ENCODE measurements at places on chromosomes 7 and 10.

DNA sequence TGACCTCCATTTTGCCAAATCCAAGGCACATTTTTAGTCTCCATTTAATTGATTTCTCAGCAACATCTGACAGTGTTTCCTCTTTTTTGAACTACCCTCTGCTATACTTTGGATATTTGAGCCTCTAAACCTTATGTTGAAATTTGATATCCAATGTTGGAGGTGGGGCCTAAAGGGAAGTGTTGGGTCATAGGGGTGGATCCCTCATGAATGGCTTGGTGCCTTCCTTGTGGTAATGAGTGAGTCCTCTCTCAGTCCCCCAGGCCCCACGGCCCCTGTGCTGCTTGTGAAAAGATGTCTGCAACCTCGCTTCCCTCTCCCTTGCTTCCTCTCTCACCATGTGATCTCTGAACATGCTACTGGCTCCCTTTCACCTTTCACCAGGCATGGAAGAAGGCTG, 96.8 kb upstream of the DGKB start:
- DNase-seq = no peak

GRCh38 chr7:114084472-114085312, 165.9 kb upstream of the PPP1R3A start:
- DNase-seq = peak; percentile 69

DNA sequence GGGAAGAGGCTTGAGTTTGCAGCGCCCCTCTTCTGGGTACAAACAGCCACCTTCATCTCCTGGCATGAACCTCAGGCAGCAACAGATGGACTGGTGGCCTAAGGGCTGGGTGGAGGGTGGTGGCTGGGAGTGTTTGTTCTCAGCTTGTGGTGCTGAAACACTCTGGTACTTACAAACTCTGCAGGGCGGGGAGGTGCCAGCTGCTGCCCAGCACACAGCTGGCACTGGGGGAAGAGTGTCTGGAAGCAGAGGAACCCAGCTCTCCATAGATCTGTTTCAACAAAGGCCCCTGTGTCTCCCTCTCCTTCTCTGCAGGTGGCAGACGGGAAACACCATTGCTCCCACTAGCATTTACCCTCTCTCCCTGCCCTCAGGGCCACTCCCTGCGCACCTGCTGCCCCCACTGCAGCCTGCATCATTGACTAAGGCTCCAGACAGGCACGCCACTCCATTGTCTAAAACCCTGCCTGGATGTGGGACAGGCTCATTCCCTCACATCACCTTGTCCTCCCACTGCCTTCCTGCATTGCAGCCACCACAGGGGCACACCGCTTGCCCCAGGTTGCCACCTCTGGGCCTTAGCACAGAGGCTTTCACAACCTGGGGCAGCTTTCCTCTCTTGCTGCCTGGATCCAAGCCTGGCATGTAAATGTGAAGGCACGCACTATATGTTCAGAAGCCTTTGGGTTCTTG, 6.5 kb downstream of the ARHGAP22 start:
- DNase-seq = peak; percentile 38

DNA sequence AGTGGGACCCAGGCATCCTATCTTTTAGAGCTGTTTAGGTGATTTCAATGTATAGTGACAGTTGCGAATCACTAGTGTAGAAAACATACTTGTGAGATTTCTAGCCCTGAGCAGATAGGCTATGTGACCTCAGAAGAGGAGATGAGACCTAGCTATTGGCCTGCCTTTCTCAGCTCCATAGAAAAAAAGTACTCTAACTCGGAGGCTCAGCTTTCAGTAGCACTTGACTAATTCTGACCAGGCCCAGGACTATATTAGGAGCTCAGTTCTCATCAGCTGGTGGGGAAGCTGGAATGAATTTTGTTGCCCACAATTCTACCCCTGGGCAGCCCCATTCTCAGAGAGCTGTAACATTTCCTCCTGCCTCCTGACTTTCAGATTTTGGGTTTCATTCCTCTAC, 179.9 kb upstream of the NAMPT start:
- no peak for DNase-seq

GRCh38 chr10:101222683-101223273, 6.5 kb downstream of the LBX1 start:
- DNase-seq = peak; percentile 61

DNA sequence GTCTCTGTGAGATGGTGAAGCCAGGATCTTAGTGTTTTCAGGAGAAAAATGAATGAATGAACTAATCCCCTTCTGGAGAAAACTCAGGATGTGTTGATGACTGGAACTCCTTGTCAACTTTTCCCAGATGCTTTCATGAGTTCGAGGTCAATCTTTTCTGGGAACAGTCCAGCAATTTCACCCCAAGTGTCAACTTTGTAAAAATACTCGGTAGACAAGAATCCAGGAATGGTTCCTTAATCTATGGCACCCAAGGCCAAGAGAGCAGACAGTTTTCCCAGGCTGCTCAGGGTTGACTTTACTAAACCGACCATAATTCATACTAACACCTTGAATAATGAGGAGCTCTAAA, 31.1 kb upstream of the LYZL1 start:
- no peak for DNase-seq

DNA sequence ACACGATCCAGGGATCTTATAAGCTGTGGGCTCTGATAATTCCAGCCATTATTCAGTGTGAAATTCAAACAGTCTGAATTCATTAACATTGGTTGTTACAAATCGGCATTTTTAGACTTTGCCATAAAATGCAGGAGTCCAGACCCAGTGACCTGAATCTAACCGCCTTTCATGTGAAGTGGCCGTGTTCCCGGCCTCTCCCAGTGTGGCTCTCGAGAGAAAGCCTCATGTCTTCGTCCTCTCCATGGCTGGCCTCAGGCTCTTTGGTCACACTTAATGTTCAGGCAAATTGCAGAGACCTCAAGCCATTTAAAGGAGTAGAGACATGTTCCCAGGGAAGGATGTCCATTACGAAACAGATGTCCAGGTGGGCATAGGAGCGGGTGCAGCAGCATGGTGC, 59.3 kb downstream of the CTBP2 start:
- DNase-seq = peak; percentile 22

DNA sequence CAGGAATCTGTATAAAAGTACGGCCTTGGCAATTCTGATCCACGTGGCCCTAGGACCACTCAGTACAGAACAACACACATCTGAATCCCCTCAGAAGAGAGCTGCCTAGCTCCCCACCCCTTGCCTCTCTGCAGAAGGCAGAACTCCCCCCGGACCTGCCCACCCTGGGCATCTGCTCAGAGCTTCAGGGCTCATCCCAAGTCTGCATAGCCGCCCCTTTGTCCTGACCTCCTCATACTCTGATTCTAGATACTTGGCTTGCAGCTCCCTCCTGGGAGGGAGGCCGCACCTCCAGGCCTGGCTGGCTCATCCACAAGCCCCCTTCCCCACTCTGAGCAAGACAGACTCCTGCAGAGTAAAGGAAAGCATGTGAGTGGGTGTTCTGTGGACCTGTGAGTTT, 49.6 kb downstream of the GRID1 start:
- no peak for DNase-seq

GRCh38 chr10:17805921-17806577, 3.1 kb upstream of the MRC1 start:
- no peak for DNase-seq

DNA sequence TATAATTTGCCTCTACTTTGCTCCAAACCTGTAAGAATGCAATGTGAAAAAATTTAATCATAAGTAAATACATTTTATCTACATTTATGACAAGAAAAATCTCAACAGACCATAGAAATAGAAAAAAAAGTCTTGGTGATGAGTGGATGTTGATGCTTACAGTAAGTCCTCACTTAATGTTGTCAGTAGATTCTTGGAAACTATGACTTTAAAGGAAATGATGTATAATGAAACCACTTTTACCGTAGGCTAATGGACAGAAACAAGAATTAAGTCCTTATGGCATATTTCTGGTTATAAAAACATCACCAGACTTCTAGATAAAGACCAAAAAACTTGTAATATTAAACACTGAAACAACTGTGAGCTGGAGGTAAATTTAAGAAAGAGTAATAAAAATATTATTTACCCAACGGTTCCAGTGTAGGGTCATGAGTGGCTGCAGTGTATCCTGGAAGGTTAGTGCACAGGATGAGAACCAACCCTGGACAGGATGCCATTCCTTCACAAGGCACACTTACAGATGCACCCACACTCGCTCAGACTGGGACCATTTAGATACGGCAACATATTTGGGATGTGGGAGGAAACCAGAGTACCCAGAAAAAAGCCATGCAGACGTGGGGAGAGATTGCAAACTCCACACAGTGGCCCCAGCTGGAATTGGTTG, 76.3 kb downstream of the GLCCI1 start:
- no peak for DNase-seq

GRCh38 chr10:71063401-71063800, 149.0 kb upstream of the UNC5B start:
- no peak for DNase-seq

- DNase-seq = peak; percentile 78
These were observed 557 bp downstream of the CYTH3 start for GRCh38 chr7:6271694-6272440.

DNA sequence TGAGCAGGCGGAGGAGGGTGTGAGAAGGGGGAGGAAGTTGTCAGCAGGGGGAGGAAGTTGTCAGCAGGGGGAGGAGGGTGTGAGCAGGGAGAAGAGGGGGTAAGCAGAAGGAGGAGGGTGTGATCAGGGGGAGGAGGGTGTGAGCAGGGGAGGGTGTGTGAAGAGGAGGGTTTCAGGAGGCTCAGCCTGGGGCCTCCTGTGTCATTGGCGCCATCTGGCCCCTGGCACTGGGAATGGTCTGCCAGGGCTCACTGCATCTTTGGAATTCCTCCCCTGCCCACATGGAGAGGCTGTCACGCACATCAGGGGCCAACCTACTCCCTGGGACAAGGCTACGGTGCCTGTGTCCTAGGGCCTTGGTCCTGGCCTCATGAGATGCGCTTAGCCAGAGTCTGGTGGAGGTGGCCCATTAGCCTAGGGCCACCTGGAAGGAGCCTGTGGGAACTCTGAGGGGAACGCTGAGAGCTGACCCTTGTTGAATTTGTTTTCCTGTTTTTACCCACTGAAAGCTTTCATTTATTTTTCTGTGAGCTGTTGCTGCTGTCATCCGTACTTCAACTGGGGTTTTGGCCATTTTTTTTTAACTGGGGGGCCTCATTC, 18.0 kb downstream of the CAMK2B start:
- no peak for DNase-seq

DNA sequence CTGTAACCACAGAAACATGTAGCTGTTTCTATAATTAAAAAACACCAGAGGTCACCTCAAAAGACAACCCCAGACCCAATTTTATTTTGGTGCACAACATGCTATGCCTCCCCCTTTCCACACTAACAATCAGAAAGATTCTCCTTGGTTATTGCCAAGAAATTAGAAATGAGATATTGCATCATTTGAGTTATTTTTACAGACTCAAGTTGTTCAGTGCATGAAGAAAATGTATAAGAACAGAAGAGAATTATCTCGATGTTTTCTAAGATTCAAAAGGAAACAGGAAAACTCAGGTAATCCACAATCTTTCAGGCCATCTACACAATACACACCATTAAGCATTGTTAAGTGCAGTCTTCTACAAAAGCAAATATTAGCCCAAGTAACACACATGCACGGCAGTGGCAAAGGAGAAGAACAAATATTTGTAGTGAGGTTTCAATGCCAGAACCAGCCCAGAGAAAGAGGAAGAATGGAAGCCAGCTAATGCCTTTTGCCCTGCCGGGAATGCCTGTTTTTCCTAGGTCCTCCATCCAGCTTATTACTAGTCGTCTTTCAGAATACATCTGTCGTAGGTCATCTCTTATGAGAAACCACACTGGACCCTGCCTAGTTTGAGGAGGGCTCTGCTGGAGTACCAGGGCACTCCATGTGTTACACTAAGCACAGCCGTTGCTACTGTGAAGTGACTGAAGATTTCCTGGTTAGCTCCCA, 67.6 kb upstream of the C1GALT1 start:
- no peak for DNase-seq

DNA sequence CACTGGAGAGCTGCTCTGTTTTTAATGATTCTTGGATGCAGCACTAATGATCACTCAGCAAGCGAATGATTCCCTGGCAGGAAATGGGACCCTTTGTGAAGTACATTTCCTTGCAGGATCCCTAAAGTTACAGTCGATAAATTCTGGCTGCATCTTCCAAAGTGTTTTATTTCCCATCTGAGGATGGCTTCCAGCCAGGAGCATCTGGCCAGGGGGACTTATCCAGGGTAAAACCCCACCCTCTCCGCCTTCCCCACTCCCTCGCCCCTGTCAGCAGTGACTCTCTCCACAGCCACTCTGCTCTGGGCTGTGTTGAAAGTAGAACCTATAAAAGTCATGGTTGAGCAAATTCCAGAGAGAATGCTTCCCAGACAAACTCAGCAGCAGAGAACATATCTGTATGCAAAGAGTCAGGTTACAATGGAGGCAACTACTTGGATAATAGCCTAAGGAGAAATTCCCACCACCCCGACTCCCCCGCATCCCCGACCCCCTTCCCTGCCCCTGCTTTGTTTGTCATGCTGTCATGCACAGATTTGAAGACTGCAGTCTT, 111.0 kb upstream of the ANLN start:
- DNase-seq = peak; percentile 49

DNA sequence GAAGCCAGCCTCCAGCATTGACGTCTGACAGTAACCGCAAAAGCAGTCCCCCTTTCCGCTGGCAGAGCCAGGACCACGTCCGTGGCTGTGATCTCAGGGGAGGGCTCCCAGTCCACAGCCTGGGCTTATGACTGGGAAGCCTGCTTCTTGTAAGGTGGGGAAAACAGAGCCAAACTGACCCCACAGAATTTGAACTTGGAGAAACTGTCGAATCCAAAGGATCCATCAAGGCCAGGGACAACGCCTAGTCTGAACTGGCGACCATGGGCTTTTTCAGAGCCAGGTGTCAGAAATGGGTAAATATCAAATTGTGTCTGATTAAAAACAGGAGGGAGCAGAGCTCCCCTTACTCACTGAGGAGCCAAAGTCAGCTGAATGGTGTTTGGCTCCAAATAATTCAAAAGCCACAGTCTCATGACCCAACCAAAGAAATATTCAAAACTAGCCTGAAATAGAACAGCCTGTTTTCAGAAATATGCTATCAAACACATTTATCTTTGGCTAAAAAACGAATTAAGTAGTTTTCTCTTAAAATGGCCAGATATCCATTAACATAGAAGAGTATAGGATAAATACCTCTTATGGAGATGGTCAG, 751.4 kb upstream of the GALNT17 start:
- peak; percentile 78 for DNase-seq
